Pancreas (tissue), 10 donors: ENCODE measurements at places on chromosomes 6 and 20.
A peak's percentile ranks its signal among the peaks of the same experiment; 100 is the strongest.

GRCh38 chr6:11514672-11515071 is 22.9 kb upstream of the TMEM170B start:
- no peak for DNase-seq
- H3K4me1 ChIP-seq = no peaks in the 10 kb centered on the region
- H3K36me3 ChIP-seq = no peaks in the 10 kb centered on the region
- no peaks in the 10 kb centered on the region for H3K27me3 ChIP-seq

- DNase-seq = no peak
- no peak overlapping the region for H3K27ac ChIP-seq
- no peaks in the 10 kb centered on the region for H3K27me3 ChIP-seq
- no peak overlapping the region for H3K4me3 ChIP-seq
- H3K36me3 ChIP-seq = no peaks in the 10 kb centered on the region
- H3K4me1 ChIP-seq = no peaks in the 10 kb centered on the region
Measured at GRCh38 chr20:19252451-19253120, 40.1 kb downstream of the SLC24A3 start.

DNA sequence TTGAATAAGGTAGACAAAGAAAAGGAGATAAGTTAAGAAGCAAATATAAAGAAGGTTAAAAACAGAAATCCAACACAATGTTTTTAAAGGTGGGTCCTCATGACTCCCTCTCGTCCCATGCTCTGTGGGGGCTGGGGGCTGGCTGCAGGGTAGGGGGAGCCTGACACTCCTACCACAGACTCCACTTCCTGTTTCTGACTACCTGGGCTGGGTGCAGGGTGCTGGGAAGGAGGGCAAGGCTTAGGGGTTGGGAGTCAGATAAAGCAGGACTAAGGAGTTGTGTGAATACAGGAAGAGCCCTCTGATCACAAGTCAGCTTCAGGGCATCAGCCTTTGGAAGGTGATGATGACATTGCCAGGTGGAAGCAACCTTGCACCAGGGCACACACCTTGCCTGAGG is 277.0 kb upstream of the SGK1 start:
- H3K27ac ChIP-seq = no peak overlapping the region
- no peak overlapping the region for H3K4me3 ChIP-seq
- H3K4me1 ChIP-seq = no peaks in the 10 kb centered on the region

GRCh38 chr20:43755851-43756250 is 29.0 kb upstream of the GTSF1L start:
- H3K27ac ChIP-seq = no peak overlapping the region
- no peak for DNase-seq
- H3K36me3 ChIP-seq = no peaks in the 10 kb centered on the region
- no peak overlapping the region for H3K4me3 ChIP-seq

GRCh38 chr6:162873537-162873936 is 145.8 kb downstream of the PACRG start:
- H3K4me3 ChIP-seq = no peak overlapping the region
- DNase-seq = no peak
- H3K27ac ChIP-seq = no peak overlapping the region
- no peaks in the 10 kb centered on the region for H3K36me3 ChIP-seq

- H3K36me3 ChIP-seq = no peaks in the 10 kb centered on the region
- H3K4me1 ChIP-seq = no peaks in the 10 kb centered on the region
- no peak overlapping the region for H3K27ac ChIP-seq
- no peak overlapping the region for H3K4me3 ChIP-seq
Measured at GRCh38 chr6:114595186-114595585, 252.4 kb upstream of the HS3ST5 start.

DNA sequence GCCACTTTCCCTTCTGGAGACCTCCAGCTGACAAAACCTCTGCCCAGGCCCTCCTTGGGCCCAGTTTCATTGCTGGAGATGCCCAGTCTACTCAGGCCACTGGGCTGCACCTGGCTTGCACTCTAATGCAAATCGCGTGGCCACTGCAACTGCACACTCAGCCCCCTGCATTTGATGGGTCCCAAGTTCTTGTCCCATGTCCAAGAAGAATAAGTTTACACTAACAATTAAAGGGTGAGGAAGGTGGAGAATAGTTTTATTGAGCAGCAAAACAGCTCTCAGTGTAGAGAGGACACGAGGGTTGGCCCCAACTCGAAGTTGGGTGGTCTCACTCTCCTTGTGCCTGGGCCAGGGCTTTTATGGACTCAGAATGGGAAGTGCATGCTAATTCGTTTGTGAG is 31.9 kb upstream of the THEMIS start:
- H3K4me3 ChIP-seq = no peak overlapping the region
- no peaks in the 10 kb centered on the region for H3K4me1 ChIP-seq
- H3K36me3 ChIP-seq = no peaks in the 10 kb centered on the region
- H3K27me3 ChIP-seq = no peaks in the 10 kb centered on the region
- DNase-seq = no peak
- H3K27ac ChIP-seq = no peak overlapping the region

GRCh38 chr6:31879143-31879542 is 346 bp upstream of the SLC44A4 start:
- H3K4me3 ChIP-seq = peak overlapping the region; percentile 20
- H3K36me3 ChIP-seq = peaks cover 13% of the 10 kb centered on the region
- H3K4me1 ChIP-seq = peaks cover 19% of the 10 kb centered on the region
- no peak for DNase-seq
- H3K27ac ChIP-seq = peak overlapping the region; percentile 78

DNA sequence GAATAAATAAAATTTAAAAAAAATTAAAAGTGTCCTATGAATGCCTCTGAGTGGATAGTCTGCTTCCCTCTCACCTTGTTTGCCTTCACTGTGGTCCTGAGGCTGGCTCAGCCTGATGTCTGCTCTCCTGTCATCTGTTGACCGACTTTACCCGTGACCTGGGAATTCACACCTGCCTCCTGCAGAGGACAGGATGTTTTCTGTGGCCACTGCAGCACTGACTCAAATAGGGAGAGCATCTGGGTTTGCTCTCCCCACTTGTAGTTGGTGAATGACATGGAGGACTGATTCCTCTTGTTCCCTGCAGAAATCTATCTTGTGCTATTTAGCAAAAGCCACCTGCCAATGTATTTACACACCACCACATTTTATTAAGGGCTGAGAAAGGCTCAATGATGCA is 52.4 kb upstream of the ERVFRD-1 start:
- H3K4me3 ChIP-seq = no peak overlapping the region
- H3K27ac ChIP-seq = no peak overlapping the region

- peaks cover 5% of the 10 kb centered on the region for H3K4me1 ChIP-seq
- H3K36me3 ChIP-seq = no peaks in the 10 kb centered on the region
- no peak for DNase-seq
- no peak overlapping the region for H3K27ac ChIP-seq
- no peak overlapping the region for H3K4me3 ChIP-seq
Measured at GRCh38 chr6:42197555-42198362, 3.0 kb upstream of the GUCA1B start.

DNA sequence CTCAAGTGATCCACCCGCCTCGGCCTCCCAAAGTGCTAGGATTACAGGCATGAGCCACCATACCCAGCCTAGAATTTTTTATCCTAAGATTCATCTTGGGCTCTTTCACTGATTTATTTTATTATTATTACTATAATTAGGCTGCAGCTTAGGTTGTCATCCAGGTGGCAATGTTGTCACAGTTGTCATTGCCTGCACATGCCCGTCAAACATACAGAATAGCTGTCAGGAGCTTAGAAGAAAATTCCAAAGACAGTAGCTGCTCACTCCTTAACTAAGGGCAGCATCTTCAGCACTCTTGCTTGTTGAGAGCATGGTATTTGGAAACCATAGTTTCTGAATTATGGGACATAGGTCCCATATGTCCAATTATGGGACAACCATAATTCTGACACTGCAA is 334.9 kb upstream of the AGPAT4 start:
- no peaks in the 10 kb centered on the region for H3K4me1 ChIP-seq
- no peak overlapping the region for H3K4me3 ChIP-seq
- H3K27ac ChIP-seq = no peak overlapping the region
- no peak for DNase-seq

DNA sequence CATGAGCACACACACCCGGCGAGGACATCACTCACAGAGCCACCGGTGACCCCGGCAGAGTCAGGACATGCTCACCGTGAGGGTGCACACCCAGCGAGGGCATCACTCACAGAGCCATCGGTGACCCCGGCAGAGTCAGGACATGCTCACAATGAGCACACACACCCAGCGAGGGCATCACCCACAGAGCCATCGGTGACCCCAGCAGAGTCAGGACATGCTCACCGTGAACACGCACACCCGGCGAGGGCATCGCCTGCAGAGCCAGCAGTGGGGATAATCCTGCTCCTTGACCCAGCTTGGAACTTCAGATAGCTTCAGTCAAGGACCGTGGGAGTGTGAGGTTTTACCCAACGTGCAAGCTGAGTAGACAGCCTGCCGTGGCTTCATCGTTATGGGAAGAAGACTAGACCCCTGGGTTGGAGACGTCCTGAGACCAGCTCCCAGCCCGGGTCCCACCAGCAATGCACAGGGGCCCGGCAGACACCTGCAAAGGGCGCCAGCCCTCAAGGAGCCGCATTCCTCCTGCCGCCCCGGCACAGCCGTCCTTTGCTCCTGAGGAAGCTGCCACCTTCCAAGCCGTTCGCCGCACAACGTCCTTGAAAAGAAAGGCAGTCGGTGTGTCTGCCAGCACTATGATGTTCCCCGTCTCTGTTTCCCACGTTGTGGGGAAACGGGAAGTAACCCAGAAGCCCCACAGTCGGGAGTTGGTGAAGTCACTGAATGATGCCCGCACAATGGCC is 192.3 kb downstream of the DLL1 start:
- no peaks in the 10 kb centered on the region for H3K27me3 ChIP-seq
- DNase-seq = peak; percentile 5
- no peak overlapping the region for H3K27ac ChIP-seq

DNA sequence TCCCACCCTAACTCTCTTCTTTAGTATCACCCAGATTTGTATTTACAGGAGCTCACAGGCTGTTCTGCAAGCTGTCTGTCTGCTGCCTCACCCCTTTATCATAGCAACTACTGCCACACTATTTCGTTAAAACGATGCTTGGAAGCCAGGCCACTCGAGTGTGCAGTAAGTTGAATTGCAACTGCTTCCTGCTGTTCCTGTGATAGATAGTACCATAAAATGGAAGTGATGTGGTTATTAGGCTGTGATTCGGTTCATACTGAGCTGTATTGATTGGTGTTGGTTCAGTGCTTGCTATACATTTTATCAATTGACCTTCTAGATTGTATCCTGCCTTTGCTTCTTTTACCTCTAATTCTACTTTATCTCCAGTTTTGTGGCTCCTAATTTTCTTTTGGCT is 325.4 kb downstream of the RNF144B start:
- no peak for DNase-seq
- H3K36me3 ChIP-seq = no peaks in the 10 kb centered on the region
- no peak overlapping the region for H3K4me3 ChIP-seq
- H3K27ac ChIP-seq = no peak overlapping the region
- H3K27me3 ChIP-seq = no peaks in the 10 kb centered on the region

- no peak overlapping the region for H3K4me3 ChIP-seq
- no peaks in the 10 kb centered on the region for H3K4me1 ChIP-seq
- no peaks in the 10 kb centered on the region for H3K36me3 ChIP-seq
- H3K27ac ChIP-seq = no peak overlapping the region
- DNase-seq = no peak
- no peaks in the 10 kb centered on the region for H3K27me3 ChIP-seq
Measured at GRCh38 chr20:15059438-15059837, 722.0 kb upstream of the FLRT3 start.
